AG09309 (cell line): ENCODE measurements at places on chromosomes 1 and 21.
A peak's percentile ranks its signal among the peaks of the same experiment; 100 is the strongest.

GRCh38 chr1:221940631-221941030 lies 198.7 kb upstream of the DUSP10 start:
- DNase-seq = no peak

GRCh38 chr1:7103874-7104273 lies 318.6 kb downstream of the CAMTA1 start:
- DNase-seq = no peak

GRCh38 chr1:80059940-80060339 lies 1053.4 kb upstream of the ADGRL4 start:
- DNase-seq = no peak

DNA sequence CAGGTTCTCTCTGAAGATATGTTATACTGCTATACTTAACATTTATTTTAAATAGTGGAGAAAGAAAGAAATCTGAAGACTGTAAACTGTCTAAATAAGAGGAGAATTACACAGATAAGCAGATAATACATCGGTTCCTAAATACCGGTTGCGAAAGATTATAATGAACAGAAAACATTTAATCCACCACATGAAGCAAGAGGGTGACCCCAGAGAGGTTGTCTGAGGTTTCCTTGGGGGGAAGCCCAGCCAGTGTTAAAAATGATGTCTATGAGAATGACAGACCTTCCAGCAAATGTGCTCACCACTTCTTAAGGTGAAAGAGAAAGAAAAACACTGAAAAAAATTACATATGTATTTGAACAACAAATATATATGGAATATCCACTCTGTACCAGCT lies 356.4 kb upstream of the KAZN start:
- no peak for DNase-seq

- DNase-seq = no peak
Observed at GRCh38 chr1:109754738-109755137, 9.0 kb downstream of the EPS8L3 start.

DNA sequence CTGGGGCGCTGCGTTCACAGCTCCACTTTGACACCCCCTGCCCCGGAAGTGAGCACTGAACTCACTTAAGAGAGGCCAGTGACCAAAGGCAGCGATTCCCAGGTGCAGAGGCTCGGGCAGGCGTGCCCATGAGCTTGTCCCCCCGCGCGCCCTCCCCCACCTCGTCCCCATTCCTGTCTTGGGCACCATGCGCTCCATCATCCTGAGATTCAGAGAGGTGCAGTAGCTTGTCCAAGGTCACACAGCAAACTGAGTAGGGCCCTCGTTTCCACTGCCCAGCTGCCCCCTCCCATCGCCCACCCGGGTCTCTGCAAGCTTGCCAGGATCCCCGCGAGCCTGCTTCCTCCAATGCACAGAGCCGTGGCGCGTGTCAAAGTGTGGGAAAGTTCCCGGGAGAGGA lies 68.0 kb downstream of the SYT2 start:
- DNase-seq = no peak

DNA sequence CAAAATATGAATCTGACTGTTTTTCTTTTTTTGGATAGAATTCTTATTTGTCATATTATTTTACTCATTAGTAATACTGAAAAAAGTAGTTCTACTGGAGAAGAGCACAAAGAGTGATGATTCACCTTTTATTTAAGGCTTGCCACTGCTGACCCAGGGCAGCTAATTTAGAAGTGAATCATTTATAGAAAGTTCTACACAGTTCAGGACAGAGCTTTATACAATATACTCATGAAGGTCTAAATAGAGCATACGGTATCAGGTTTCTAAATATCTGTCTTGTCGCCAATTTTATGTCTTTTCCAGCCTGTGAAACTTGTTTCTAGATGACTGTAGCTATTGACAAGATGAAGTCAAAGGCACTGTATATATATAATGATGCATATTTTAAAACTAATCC lies 25.0 kb downstream of the GIPC2 start:
- peak; percentile 61 for DNase-seq

DNA sequence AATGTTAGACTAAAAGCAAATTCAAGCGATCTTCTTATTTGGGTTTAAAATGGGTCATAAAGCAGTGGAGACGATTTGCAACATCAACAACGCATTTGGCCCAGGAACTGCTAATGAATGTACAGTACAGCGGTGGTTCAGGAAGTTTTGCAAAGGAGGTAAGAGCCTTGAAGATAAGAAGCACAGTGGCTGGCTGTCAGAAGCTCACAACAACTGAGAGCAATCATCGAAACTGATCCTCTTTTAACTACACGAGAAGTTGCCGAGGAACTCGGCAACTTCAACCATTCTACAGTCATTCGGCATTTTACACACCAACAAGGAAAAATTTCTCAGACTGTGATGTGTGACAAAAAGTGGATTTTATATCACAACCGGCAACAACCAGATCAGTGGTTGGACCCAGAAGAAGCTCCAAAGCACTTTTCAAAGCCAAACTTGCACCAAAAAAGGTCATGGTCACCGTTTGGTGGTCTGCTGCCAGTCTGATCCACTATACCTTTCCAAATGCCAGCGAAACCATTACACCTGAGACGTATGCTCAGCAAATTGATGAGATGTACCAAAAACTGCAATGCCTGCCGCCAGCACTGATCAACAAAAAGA lies 47.9 kb downstream of the ASH1L start:
- DNase-seq = no peak

- no peak for DNase-seq
Observed at GRCh38 chr1:107762751-107763390, 202.1 kb downstream of the VAV3 start.

- DNase-seq = no peak
Observed at GRCh38 chr1:35655196-35655595, 13.9 kb upstream of the PSMB2 start.

GRCh38 chr1:67347688-67348472 lies 40.2 kb downstream of the IL12RB2 start:
- DNase-seq = no peak

DNA sequence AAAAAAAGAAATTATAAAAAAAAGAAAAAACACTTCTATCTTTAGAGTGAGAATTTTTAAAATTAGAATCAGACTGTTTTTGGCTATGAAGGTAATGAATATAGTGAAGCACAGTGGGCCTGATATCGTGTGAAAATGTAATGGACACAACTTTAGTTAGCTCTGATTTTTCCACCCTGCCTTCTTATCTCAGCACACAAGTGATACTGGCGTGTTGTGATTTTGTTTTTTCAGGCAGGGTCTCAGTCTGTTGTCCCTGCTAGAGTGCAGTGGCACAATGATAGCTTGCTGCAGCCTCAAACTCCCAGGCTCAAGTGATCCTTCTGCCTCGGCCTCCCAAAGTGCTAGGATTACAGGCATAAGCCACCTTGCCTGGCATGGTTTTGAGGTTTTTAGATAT lies 22.3 kb downstream of the MACF1 start:
- DNase-seq = no peak
